ENCODE measurements at places on chromosomes 6 and 20.

DNA sequence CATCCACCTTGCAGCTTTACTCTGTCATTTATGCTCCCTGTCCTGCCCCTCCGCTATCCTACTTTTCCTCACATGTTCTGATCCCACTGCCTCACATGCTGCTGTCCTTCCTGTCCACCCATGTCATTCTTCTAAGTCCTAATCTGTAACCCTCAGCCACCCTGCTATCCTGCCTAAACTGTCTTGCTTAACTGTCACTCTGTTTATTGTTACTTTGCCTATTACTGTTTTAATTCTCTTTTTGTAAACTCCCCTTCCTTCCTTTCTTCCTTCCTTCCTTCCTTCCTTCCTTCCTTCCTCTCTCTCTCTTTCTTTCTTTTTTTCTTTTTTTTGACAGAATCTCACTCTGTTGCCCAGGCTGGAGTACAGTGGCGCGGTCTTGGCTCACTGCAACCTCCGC lies 1.4 kb downstream of the CUL9 start:
- no peak for DNase-seq

GRCh38 chr20:12925210-12925755 lies 83.5 kb upstream of the SPTLC3 start:
- no peak for DNase-seq

GRCh38 chr20:48679599-48679998 lies 148.2 kb downstream of the PREX1 start:
- DNase-seq: no peak

DNA sequence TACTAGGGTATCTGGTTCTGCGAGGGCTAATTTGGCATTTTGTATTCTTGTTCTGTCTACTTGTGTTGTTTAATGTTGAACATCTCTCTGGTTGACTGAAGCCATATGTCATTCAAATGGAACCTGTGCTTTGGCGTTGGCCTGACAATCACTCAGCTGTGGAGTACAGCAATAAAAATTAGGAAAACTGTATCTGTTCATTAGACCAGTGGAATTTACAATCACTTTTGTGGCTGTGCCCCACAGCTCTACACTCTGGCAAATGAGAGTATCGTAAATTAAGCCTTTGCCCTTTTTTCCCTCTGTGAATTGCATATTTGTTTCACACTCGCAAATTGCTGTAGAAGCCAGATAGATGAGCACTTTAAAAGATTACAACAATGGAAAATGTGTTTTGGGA lies 102.0 kb downstream of the ARID1B start:
- DNase-seq: no peak

DNA sequence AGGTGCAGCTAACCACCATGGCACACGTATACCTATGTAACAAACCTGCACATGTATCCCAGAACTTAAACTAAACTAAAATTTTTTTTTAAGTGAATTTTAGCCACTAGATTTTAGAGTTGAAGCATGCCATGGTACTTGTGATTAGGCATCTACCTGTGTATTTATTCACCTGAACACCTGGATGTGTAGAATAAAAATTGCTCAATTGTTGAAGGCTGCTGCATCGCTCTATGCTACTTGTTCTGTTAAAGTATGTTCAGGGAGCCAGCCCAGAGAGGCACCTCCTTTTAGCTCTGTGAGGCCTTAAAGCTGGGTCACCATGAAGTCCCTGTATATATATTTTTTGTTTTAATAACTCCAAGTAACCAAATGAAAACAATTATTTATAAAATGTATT lies 28.3 kb downstream of the SLC22A3 start:
- no peak for DNase-seq

DNA sequence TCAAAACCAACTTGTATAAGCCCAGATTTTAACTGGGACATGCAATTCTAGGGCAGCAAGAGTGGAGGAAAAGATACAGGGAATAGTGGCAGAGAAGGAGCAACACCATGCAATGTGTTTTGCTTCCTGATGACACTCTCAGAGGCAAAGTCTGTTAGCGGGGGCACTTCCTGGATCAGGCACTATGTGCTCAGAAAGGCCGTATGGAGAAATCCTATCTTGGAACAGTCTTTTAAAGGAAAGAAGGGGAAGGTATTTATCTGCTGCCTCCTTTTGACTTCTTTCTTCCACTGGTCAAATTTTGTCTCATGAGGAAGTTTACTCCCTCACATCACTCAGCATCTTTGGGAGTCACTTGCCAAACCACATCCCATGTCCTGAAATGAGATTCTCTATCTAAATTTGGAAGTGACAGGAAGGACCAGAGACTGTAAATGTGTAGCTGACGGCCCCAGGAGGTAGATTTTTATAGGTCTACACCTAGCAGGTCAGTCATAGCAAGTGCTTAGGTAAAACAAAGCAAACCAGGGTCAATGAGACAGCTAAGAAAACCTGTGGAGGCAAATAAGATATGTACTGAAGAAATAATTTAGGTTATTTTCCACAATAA lies 91.7 kb upstream of the ELOVL5 start:
- DNase-seq: no peak

All from cortex of kidney (tissue), 1 donor.